ENCODE measurements at places on chromosomes 6 and 20.

GRCh38 chr6:31927242-31927862, at the start of gene C2:
C2 (plus strand) TSS chr6:31927717; CDS start chr6:31927753, 36 bp downstream.
- DNase-seq, result no peak

DNA sequence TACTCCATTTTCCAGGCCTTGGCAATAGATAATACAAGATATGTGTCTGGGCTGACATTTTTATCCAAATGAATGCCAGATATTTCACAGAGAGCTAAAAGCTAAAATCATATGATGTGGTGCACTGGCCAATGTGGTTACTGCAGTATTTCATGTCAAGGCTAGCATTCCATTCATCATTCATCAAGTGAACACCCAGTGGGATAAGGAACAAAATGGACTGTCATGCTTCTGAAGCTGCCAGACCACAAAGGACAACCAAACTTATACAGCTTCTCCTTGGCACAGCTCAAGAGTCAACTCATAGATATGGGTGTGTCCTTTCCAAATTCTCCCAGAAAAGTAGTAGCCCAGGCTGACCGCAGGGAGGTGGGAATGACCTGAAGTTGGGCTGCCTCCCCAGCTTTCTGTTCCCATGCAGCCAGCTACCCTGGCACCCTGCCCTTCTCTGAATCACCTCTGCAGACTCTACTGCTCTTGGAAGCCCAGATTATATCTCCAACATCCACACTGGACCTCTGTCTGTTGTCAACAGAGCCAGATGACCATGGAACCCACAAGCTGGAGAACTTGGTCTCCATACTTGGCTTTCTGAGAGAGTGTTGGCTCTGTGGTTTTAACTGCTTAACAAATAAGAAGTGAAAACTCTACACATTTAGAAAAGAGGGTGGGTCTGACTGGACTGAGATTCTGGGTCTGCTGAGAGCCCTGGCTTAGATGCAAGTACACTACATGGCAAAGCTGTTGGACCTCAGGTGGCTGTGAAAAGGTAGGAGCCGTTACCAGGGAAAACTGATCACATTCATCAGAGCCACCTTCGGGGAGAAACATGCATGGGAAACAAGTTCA, 122.8 kb downstream of the ALDH8A1 start:
- no peak for DNase-seq

GRCh38 chr6:33877982-33878535, 74.3 kb upstream of the MLN start:
- DNase-seq, result no peak

- no peak for DNase-seq
These were observed 44.2 kb upstream of the RIPPLY2 start for GRCh38 chr6:83808926-83809325.

GRCh38 chr6:12289933-12290820, at the start of gene EDN1:
EDN1 (plus strand) TSS chr6:12290361; CDS start chr6:12290630, 269 bp downstream.
- no peak for DNase-seq

DNA sequence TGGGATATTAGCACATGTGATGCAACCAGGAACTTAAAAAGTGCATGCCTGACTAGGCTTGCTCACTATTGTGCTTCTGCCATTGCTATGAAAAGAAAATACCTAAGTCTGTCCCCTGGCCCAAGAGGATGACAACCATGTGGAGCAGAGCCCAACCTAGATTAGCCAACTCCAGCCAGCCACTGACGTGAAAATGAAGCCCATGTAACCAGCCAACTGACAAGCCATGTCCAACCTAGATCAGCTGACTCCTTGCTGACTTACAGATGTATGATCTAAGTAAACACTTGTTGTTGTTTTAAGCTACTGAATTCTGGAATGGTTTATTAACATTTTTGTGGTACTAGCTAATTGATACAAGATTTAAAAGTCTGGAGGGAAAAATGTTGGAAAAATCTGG, 47.5 kb downstream of the PIGU start:
- DNase-seq, result no peak

- no peak for DNase-seq
These were observed 6.5 kb upstream of the TMEM242 start for GRCh38 chr6:157329829-157330228.

Measured in activated CD8-positive, alpha-beta memory T cell treated with anti-CD3 and anti-CD28 coated beads for 1 hour (primary cell).